ENCODE measurements at places on chromosomes 2 and 18.

GRCh38 chr2:168244318-168244717 is 3.1 kb downstream of the STK39 start:
- DNase-seq = no peak

DNA sequence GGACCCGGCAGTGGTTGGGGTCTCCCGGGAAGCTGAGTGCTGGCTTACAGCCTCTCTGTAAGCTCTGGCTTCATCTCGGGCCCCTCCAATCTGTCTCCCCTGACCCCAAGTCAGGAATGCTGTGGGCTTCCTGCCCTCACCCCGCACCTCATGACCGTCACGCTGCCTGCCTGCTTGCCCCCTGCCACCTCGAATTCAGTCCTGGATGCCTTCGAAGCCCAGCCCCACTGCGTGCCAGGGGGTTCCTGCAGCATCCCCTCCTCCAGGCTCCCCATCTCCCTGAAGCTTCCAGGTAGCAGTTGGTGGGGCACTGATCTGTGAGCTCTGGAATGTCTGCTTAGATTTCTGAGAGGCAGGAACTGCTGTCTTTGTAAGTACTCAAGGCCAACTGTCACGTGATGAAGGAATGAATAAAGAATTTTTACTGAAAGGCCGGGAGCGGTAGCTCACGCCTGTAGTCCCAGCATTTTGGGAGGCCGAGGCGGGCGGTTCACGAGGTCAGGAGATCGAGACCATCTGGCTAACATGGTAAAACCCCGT is 6.5 kb downstream of the CLHC1 start:
- DNase-seq = no peak

DNA sequence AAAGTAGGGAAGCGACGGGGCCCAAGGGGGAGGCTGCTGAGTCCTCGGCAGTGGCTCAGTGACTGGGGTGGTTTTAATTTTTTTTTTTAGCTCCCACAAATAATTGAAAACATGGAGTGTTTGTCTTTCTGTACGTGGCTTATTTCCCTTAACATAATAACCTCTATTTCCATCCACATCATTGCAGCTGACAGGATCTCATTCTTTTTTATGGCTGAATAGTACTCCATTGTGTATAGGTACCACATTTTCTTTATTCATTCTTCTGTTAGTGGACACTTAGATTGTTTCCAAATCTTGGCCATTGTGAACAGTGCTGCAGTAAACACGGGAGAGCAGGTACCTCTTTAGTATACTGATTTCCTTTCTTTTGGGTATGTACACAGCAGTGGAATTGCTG is 65.1 kb downstream of the ASAP2 start:
- DNase-seq = no peak

DNA sequence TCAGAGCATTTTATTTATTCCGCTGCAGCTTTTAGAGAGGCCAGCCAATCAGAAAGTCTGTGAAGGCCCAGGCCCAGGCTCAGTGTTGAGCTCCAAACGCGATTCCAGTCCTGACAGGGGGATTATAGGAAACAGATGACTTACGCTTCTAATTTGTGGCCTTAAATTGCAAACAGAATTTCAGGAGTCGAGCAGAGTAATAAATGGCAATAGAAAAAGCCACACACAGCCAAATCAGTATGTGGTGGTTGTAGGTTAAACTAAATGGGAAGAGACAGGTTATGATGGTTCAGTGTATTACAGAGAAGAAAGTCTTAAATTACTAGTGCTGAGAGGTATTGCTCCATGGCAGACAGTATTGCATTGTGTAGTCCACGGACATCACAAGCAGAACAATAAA is 131.0 kb upstream of the ZEB2 start:
- no peak for DNase-seq

DNA sequence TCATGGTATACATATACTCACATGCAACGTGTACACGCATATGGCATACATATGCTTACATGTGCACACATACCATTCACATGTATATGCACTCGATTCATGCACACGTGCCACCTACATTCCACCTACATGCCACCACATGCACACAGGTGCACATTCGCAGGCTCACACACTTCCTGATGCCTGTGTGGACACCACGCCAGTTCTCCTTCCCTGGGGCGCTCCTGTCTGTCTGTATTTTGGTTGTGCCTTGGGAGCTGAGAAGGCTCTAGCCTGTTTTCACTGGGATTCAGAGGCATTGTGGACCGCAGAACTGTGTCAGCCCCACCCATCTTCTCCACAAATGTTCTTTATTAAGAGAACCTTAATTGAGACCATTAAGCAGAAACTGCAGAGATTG is 96.6 kb upstream of the CTDP1 start:
- no peak for DNase-seq

DNA sequence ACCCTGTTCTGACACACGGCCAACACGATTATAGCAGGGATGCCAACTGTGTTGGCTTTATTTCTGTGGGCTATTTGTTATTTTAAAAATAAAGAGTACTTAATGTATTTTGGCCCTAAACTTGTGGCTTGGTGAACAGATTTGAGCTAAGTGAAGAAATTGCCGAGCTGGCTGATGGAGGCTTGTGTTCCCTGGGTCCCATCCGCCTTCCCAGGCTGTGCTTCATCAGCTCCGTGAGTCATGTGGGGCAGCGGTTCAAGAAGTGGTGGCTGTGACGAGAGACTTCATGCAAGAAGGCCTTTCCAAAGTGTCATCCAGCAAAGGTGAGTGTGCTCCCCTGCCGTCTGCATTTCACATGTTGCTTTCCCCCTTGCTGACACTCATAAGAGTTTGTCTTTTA is 73.6 kb upstream of the NCK2 start:
- no peak for DNase-seq

All from pulmonary artery endothelial cell (primary cell).